Stimulated activated CD8-positive, alpha-beta memory T cell treated with anti-CD3 and anti-CD28 coated beads, Interleukin-12 subunit alpha, Interleukin-12 subunit beta, amount 100 ng/mL, for 1 hour (primary cell): ENCODE measurements at places on chromosomes 6 and 20.

GRCh38 chr6:36267731-36268477, 2.0 kb upstream of the PNPLA1 start:
- no peak for DNase-seq

DNA sequence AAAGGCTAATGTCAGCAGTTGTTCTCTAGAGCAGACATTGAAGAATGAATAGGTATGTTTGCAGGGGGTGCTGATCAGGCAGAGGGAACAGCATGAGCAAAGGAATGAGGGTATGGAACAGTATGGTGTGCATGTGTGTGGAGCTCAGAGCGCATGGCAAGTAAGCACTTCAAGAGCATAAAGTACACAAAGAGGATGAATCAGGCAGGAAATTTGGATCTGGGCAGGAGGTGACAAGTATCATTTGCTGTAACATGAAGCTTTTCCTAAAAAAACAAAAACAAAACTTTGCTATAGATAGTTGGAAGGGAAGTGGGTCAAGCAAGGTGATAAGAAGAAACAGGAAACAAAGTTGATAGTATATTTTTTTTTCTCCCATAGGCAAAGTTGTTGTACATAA, 746.8 kb downstream of the HDGFL1 start:
- DNase-seq = no peak

DNA sequence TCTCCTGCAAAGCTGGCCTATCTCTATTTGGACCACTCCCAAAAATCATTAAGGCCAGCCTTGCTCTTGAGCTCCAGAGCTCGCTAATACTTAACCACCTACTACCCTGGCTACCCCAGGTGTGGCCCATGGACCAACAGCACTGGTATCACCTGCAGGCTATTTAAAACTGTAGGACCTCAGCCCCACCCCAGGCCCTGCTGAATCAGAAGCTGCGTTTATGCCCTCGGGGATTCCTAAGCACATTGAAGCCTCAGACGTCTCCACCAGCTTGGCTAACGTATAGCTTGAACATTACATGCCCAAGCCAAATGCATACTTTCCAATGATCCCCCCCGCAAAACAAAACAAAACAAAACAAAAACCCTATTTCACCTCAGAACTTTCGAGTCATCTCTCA, 19.7 kb upstream of the SPAG4 start:
- DNase-seq = no peak

- no peak for DNase-seq
Observed at GRCh38 chr6:44284121-44284520, 13.9 kb downstream of the TMEM151B start.

DNA sequence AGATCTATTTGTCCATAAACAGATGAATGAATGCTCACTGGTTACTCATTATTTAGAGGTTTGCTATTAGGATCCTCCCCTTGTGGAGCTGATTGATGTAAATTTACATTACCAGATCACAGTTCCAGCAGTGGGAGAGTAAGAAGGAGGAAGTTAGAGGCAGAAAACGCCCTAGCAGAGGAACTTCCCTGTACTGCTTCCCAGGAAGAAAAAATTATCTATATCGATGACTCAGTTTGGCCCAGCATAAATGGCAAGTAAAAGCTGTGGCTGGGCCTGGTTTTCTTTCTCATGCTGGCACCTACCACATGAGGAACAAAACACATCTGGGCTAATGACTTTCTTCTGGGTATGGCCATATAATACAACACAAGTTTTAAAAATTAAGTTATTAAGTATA, 35.7 kb downstream of the DNAAF9 start:
- DNase-seq = no peak

GRCh38 chr6:137087902-137088301, 43.1 kb upstream of the IL20RA start:
- no peak for DNase-seq

DNA sequence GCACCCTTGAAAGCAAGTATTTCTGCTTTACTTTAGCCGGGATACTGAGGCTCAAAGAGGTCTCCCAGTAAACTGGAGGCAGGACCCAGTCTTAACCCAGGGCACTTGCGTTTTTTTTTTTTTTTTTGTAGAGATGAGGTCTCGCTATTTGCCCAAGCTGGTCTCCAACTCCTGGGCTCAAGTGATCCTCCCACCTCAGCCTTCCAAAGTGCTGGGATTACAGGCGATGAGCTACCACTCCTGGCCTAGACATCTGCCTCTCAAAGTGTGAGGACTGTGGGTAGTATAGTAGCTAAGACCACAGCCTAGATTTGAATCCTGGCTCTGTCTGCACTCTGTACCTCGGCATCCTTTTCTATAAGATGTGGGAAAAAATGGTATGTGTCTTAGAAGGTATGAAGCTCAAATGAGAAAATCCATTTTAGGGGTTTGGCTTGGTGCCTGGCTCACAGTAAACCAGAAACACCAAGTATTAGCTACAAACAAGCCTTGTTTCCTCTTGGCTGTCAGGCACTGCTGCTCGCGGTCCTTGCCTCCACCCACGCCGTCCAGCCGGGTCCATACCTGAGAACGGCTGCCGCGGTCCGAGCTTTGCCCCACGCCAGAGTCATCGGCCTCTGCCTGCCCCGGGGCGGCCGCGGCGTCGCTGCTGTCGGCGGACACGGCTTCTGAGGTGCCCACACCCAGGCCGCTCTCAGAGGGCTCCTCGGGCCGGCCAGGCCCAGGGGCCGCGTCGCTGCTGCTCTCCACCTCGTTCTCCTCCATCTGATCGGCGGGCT, 1.2 kb downstream of the ZNF335 start:
- no peak for DNase-seq

DNA sequence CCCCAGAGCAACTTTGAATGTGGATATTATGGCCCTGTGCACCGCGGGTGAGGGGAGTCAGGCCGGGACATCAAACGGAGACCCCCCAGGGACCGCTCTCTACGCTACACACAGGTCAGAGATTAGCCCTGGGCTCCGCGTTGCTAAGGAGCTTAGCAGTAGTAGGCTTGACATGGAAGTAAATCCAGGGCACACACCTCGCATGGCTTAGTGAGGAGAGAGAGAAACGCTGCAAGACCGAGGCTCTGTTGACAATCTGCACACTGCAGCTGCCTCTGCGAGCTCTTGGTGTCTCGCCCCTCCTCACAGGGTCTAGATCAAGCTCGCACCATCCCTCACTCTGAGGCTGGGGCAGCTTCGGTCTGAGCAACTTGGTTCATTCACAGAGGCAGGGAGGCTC, 116.1 kb upstream of the CDH4 start:
- DNase-seq = no peak

GRCh38 chr20:5923493-5923892, 26.8 kb downstream of the TRMT6 start:
- DNase-seq = no peak

DNA sequence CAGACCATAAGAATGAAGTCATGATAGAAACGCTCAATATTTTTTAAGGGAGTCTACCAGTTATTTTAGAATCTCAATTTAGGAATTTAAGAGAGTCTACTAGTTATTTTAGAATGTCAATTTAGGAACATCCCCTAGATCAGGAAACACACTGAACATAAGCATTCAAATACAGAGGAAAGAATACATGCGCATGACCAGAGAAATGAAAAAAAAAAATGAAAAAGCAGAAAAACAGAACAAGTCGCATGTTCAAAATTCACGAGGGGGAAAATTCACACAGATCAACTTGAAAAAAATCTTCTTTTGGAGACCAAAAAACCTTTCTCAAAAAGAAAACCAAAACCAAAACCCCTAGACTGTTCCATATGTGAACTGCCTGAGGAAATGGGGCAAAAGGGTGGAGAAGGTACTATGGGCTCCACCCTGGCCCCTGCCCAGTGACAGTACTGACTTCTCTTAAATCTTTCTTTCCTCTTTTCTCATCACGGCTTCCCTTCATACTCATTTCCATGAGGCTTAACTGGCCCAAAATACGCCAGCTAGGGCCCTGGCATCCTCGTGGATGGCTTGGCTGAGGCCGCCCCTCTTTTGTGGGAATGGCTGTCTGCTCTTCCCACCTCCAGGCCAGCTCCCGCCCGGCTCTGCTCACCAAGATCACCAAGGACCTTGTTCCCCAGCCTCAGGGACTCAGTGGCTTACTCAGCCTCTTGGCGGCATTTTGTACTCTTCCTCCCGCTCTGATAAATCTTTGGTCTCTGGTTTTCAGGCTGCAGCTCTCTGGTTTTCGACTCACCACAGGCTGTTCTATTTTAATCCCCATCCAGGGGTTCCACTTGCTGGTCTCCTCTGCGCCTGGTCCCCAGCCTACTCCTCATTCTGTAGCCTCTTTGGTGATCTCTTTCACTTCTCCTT, 11.2 kb downstream of the ZBTB2 start:
- no peak for DNase-seq

- no peak for DNase-seq
Observed at GRCh38 chr6:14638906-14639761, 521.6 kb downstream of the CD83 start.

DNA sequence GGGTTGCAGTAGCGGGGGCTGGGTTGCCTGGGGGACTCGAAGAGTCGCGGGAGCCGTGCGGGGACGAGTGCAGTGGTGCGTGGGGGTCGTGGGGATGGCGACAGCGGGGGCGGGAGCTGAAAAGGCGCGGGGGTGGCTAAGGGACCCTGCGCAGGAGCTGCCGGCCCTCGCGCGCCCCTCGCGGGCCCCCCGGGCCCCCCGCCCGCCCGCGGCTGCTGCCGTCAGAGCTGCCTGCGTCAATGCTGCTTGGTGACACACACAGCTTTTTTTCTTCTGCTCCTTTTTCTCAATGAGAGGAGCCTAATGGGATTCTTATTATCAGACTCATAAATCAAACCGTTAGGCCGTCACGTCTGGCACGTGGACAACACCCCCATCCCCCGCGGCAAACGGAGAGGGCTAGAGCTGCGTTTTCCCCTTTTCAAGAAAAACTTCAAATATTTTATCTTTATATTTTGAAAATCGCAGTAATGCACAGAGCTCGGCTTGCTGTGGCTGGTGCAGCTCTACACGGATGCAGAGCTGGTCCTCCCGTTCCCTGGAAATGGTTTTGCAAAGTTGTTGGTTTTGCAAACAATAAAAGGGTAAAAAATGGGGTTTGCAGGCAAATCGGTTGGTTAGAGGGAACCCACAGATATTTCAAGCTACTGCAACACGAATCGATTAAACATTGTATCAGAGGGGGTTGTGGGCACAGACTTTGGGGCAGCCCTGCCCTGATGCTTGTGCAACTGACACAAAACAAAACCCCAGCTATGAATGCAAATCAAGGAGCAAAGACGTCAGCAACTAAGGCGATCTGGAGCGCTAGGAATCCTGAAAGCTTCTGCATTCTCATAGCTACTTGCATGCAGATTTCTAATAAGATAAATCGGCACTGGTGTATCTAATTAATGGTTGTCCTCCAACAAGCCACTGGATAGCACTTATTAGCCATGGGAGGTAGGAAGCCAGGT, 161.4 kb downstream of the TBXT start:
- DNase-seq = no peak

GRCh38 chr20:53337390-53338101, 256.1 kb downstream of the ZNF217 start:
- no peak for DNase-seq

DNA sequence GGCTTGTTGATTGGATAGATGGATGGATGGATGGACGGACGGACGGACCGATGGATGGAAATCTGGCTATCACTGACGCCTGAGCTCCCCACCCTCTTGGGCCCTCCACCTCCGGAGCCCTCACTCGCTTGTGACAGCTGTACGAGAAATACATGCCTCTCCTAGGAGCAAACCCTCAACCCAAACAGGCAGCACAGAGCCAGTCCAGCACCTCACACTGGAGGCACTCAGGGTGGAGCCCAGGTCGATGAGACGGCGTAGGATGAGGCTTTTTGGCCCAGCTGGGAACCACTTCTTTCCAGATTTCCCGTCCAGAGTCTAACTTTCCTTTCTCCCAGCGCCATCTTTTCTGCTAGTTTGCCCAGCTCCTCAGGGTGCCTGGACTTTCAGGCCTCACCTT, 2.7 kb upstream of the LY6G5C start:
- no peak for DNase-seq

DNA sequence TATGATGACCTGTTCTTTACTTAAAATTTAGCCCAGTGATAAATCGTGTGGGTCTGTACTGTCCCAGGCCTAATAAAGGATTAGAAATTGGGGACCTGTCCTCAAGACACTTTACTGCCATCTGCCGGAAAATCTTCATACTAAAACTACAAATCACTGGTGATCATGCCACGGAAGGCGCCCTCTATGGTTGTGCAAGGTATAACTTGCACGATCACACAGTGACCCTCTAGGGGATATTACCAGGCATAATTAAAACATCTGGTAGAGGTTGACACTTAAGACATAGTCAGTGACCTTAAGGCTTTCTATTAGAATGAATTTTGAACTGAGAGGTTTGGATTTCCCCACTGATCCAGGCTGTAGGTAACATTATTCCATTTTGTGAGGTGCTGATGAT, 172.6 kb downstream of the BMP2 start:
- no peak for DNase-seq

GRCh38 chr6:35454391-35455110, 2.4 kb downstream of the FANCE start:
- DNase-seq = no peak

DNA sequence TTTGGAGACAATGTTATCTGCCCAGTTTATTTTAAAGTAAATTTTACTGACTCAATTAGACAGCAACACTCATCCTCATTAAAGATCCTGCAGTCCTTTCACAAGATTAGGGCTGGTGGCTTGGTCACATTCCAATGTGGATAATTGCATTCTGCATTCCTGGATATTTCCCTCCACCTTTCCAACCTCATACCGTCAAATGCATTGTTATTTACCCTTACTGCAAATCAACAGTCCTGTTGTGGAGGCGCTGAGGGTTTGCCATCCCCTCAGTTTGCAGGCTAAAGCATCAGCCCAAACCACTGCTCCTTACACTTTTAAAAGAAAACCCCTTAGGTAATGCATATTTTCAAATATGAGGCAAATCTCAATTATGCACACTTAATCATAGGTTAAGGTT, 5.4 kb downstream of the CITED2 start:
- DNase-seq = no peak

DNA sequence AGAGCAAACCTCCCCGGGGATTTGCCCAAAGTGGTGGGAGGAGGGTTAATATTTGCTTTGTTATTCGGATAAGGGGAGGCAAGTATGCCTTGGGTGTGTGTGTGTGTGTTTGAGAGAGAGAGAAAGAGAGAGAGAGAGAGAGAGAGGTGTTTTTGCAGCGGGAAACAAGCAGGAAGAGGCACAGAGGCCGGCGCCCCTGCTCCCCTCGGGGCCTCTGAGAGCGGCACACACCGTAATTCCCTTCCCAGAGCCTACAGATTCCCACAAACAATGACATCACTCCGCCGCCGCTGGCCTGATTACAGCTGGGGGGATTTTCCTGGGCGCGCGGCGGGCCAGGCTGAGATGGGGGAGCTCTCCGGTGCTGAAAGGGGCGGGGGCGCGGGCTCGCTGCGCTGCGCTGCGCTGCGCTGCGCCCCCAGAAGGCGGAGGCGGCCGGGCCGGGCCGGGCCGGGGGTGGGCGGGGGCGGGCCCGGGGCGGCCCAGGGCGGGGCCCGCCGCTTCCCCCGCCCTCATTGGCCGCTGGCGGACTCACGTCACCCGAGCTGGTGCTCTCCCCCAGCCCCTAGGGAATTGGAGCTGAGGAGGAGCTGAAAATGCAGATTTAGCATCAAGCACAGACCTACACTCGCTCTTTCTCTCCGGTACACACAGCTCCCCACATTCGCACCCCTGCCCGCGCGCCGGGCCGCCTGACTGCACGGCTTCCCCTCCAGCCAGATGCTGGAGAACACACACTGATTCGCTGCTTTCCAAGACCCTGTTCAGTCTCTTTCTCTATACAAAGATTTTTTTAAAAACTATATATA, at the start of gene PCSK2:
PCSK2 (plus strand) TSS at position 631 of the 809 bp plus-strand sequence. CDS start 266 bp downstream, outside the sequence.
- DNase-seq = no peak
